ENCODE measurements at places on chromosomes 16 and 17. TPM values are rescaled to one million over a fixed set of nuclear protein-coding genes. Genes with fewer than 3 reads are reported as not detected.
A peak's percentile ranks its signal among the peaks of the same experiment; 100 is the strongest.

- no peak for DNase-seq
Observed at GRCh38 chr17:66915204-66915611, 49.3 kb upstream of the CACNG4 start.

DNA sequence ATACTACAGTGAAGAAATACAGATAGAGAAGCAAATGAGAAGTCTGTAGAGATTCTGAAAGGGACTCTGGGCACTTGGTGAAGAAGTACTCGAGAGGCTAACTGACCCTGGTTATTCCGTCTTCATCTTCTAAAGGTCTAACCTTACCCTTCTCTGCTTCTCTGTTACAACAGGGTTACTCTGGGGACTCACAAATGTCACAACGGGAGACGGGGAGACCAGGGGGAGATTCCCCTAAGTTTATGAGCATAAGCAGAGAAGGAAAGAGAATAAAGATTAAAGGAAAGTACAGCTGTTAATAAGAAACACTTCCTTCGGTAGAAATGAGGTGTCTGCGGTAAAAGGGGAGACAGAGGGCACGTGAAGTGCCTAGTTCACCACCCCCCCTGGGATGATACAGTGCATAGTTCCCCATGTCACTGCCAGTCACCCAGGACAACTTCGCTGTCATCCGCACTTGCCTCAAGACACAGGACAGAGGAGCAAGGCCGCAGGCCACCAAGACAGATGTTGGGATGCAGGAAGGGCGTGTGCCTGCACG lies 75.2 kb upstream of the TRAP1 start:
- DNase-seq: no peak

- no peak for DNase-seq
Observed at GRCh38 chr16:73092236-73092781, 44.4 kb upstream of the ZFHX3 start.

DNA sequence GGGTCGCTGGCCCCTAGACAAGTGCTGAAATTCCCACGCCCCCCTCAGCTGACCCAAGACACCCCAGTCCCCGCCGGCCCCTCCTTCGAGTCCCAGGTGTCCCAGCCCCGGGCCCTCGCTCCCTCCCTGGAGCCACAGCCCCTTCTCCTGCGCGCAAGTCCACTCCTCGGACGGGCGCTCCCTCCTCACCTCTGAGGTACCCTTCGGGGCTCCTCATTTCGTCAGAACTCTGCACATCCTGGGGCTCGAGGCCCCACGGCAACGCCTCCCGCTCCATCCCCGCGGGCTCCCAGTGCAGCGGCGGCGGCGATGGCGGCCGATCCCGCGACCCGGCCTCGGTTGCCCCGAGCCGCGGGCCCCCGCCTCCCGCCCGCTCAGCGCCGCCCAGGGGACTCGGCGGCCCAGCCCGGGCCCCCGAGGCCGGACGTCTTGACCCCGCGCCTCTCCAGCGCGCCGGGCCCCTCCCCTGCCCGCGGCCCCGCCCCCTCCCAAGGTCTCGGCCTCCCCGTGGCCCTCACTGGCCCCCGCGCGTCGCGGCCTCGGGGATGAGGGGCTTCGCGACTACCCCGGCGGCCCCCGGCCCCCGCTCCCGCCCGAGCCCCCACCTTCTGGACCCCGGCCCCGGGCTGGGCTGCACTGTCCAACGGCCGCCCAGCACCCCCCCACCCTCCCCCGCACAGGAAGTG lies at the start of gene ZNF768:
ZNF768 (minus strand) TSS at position 430 of the 686 bp plus-strand sequence; CDS start at position 277, 153 bp downstream.
- no peak for DNase-seq

- no peak for DNase-seq
Observed at GRCh38 chr17:1752425-1753262, 9.2 kb upstream of the SERPINF1 start.

GRCh38 chr16:67650023-67650422 lies 5.1 kb downstream of the CARMIL2 start:
- DNase-seq: no peak

DNA sequence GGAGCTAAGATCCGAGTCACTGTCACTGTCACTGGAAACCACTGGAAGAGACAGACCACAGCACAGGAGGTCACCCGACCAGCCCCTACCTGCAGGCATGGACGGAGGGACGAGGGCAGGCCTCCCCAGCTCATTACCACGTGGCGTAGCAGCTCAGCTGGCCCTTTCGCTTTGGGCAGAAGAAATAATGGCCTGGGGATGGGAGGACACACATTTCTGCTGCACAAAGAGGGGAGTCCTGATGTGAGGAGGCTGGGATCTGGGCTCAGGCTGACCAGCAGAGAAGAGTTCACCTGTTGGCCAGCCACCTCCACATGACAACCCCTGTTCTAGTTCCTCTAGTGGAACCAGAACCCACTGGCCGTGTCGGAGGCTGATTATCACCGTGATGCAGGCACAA lies 38.2 kb upstream of the DOC2B start:
- no peak for DNase-seq

GRCh38 chr16:72917051-72917450 lies 130.9 kb downstream of the ZFHX3 start:
- no peak for DNase-seq

DNA sequence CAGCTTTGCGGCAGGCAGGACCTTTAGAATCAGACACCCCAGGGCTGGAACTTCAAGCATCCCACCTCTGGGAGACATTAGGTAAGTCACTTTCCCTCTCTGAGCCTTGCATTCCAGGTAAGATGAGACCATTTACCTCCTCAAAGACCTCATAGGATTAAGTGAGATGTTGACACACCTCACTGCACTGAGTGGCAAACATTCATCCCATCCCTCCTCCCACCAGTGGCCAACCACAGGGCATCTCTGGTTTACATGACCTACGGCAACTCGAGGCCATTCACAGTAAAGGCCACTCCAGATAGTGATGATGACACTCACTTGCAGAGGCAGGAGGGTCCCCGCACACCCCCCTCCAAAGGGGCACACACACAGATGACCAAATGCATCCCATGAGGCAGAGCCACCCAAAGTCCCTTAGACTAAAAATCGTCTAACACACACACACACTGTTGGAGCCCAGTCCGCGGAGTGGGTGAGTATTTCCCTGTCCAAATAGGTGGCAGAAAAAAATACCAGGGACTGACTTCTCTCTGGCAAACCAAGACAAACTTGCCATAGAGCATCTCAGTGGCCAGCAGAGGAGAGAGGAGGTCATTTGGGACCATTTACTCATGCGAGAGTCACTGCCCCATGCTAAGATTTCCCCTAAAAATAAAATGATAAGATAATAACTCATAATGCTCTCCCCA lies 454.9 kb downstream of the SOX9 start:
- no peak for DNase-seq

DNA sequence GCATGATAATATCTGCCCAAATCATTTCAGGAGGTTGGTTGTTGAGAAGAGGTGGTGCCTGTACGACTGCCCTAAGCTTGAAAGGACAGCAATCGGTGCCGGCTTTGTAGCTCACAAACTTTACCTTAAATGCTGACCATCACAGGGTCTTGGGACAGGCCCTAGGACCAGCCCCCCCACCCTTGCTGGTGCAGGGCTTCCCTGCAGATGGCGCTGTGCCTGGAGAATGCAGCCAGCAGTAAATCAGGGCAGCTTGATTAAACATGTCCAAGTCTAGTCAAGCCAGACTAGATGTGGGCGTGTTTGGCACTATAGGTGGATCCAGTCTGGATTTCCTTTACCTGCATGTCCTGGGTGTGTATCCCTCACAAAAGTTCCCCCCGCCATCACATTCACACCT lies 135.5 kb upstream of the CRHR1 start:
- no peak for DNase-seq

DNA sequence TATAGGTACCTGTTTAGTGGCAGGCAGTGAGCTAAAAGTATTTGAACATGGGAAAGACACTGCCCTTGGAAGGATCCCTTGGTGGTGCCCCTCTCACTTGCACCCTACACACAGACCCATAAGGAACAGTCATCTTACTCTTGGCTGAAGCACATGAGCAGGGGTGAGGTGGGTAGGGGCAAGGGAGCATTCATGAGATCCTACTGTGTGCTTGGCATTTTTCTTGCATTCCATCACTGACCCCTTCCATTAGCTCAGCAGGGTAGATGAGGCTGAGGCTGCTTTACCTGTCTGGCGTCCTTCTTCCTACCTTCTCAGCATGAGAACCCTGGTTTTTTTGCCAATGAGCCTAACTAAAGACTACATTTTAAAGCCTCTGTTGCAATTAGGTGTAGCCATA lies 48.3 kb downstream of the CCT6B start:
- no peak for DNase-seq

DNA sequence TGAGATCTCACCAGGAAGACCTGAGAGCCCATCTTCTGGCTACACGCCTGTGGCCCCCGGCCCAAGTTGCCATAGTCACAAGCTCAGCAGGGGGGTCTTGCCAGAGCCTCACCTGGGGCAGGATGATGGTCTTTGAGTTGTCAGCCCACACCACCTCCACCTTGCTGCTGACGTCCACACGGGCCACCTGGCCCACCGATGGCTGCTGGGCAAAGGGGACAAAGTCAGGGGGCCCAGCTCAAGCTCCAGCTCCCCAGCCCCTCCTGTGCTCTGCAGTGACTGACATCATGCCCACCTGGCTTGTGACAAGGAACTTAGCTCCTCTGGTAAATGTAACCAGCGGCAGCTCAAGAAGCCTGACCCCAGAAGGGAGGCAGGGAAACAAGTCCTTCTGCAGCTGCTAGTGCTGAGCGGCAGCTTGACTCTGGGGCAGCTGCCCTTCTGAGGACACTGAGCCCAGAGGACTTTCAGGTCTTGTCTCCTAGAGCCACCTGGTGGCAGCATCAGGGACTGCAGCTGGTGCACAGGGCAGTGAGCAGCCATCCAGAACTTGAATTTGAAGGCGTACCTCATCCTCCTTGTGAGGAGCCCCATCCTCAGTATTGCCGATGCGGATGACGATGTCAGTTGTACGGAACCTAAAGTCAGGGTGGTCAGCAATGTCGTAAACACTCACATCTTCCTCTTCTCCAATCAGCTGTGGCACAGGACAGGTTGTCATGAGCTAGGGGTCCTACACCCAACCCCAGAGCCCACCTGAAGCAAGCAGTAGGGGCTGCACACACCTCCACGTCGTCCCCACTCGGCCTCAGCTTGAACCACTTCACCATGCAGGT lies 13.5 kb downstream of the SPHK1 start:
- peak; percentile 99 for DNase-seq

DNA sequence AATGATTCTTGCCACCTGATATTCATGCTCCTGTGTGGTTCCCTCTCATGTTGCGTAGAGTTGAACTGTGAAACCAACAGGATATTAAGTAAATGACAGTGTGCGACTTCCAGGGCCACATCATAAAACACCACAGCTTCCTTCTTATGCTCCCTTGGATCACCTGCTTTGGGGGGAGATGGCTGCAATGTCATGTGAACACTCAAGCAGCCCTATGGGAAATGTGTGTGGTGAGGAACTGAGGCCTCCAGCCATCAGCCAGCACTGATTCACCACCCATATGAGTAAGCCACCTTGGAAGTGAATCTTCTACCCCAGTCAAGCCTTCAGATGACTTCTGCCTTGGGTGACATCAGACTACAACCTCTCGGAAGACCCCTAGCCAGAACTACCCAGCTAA lies 427.5 kb downstream of the UTP18 start:
- no peak for DNase-seq

DNA sequence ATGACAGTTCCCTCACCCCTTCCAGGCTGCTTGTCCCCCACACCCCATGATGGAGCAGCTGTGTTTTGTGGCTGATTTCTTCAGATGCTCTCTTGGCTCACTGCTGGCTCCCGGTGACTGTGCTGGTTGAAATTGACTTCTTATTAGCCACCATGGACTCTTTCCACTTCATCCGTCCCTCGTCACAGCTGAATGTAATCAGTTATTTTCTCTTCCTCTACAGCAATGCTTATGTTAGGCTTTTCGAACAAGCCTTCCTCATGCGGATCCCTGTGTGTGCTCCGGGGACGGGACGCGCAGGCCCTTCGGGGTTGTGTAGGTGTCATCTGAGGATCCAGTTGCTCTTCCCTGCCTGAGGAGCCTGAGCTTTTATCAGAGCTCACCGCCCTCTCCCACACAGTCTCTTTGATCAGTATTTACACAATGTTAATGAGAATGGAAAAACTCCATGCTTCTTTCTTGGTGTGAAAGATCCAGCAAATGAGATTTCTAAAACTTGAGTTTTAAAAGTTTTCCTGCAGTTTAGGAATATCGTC lies 87.5 kb downstream of the RPTOR start:
- DNase-seq: no peak

GRCh38 chr16:64900019-64900418 lies 221.8 kb downstream of the CDH11 start:
- DNase-seq: no peak

- DNase-seq: no peak
Observed at GRCh38 chr17:64412944-64413381, 22.3 kb upstream of the PECAM1 start.

DNA sequence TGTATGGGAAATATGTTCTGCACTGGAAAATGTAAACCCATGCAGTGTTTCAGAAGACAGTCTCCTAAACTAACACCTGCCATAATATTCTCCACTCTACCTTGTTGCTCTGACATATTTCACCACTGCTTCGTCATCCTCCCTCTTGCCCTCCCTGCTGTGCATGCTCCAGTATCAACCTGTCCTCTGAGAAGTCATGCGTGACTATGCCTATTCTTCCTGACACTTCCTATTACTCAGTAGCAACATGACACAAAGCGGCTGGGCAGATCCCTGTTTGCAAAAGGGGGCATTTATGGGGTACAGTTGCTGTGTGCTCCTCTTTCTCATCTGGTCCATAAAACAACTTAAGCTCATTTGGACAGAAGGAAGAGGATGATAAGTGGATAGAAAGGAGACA lies 805.6 kb upstream of the EEF2KMT start:
- DNase-seq: no peak

GRCh38 chr16:86899757-86900156 lies 321.4 kb downstream of the FOXL1 start:
- no peak for DNase-seq

DNA sequence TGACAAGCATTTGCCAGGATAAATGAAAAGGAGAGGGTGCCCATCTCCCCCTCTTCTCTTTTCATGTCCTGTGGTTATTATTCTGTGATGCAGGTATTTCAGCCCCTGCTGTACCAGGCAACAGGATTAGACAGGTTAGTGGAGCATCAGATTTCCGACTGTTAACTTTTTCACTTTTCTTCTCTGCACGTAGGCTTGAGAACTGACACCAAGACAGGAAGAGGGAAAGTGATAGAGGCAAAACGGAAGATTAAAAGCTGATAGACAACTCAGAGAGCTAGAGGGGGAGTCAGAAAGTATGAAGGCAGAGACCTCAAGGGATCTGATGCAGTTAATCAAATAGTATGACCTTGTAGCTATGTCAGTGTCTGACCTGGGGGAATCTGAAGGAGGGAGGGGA lies 132.8 kb downstream of the SOX9 start:
- no peak for DNase-seq

GRCh38 chr17:9854255-9854654 lies 28.5 kb downstream of the GLP2R start:
- DNase-seq: no peak

KRTAP4-11 gene
- not detected for total RNA-seq

MMD gene
- total RNA-seq: 176 TPM

AP1G1 gene
- 93.5 TPM for total RNA-seq

CASKIN1 gene
- 0.16 TPM for total RNA-seq

PLLP gene
- 11.2 TPM for total RNA-seq

OTOA gene
- 1.2 TPM for total RNA-seq

CD300LF gene
- 2.5 TPM for total RNA-seq

FOXF1 gene
- 1.4 TPM for total RNA-seq
